ENCODE measurements at places on chromosomes 2 and 18.
A peak's percentile ranks its signal among the peaks of the same experiment; 100 is the strongest.

GRCh38 chr18:9706081-9706935 lies 1.8 kb upstream of the RAB31 start:
- peak; percentile 30 for DNase-seq

- no peak for DNase-seq
Measured at GRCh38 chr18:48676346-48676745, 137.5 kb downstream of the CTIF start.

DNA sequence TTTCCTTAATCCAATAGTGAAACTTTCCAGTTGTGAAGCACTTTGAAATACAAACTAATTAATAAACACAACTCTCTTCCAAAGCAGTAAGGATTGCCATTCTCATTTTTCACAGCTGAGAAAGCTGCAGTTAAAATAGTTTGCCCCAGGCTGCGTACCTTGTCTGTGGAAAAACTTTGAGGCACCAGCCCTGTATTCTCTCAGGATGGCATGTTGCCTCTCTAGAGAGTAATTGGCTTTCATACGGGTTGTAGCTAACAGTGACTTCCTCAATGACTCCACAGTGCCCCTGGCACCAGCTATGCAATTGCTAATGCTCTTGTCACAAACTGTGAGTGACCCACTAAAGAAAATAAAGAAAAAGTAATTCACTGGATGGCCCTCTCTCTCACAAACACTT lies 345.7 kb downstream of the MTX2 start:
- no peak for DNase-seq

- no peak for DNase-seq
Measured at GRCh38 chr2:26583381-26583911, 57.7 kb downstream of the CIB4 start.

GRCh38 chr2:30679426-30680088 lies 127.7 kb downstream of the CAPN13 start:
- no peak for DNase-seq

GRCh38 chr2:226860087-226860486 lies 24.2 kb downstream of the RHBDD1 start:
- no peak for DNase-seq

- no peak for DNase-seq
Measured at GRCh38 chr2:99621774-99622173, 132.0 kb upstream of the REV1 start.

DNA sequence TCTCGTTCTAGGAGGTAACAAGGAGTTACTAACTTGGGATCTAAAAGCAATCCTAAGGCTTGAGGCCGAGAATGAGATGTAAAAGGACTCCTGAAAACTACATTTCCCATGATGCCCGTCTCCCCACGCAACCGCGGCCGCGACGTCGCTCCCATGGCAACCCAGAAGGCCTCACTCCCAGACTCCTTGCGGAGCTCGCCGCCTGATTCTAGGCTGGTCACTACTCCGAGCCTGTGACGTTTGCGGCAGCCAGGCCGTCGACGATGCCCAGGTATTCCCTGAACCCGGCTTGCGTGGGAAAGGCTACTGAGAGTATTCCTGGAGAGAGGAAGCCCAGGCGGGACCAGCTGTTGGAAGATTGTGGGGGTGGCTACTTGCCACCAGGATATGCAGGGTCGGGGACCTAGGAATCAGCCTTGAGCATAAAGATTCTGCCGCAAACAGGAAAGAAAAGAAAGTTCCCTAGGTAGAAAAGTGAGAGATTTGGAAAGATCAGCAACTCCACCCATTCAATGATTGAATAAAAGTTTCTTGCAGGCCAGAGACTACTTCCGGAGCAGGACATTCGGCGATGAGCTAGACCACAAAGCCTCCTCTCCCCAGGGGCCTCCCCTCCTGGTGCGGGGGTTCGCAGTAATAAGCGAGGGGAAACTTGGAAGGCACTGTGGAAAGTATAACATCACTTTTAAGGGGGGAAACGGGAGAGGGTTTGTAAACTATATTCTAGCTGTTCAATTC lies at the start of gene DYNC2LI1:
TSS of gene DYNC2LI1 (plus strand) at position 164 of the 738 bp plus-strand sequence. CDS start at position 264, 100 bp downstream.
- peak; percentile 66 for DNase-seq

DNA sequence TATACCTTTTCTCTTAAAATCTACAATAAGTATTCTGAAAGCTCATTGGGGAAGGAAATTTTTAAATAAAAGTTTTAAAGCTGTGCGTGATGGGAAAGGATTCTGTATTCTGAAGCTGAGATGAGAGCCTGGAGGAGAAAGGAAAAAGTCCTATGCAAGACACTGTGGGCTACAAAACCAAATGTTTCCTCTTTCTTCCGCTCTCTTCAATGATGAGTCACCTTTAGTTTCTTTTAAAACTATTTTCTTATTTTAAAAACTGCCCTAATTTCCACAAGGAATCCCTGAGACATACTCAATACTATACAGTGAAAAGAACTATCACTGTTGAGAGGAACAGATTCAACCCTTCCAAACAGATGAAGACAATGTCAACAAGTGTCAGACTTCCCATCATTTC lies 87.4 kb downstream of the INO80D start:
- DNase-seq, result no peak

DNA sequence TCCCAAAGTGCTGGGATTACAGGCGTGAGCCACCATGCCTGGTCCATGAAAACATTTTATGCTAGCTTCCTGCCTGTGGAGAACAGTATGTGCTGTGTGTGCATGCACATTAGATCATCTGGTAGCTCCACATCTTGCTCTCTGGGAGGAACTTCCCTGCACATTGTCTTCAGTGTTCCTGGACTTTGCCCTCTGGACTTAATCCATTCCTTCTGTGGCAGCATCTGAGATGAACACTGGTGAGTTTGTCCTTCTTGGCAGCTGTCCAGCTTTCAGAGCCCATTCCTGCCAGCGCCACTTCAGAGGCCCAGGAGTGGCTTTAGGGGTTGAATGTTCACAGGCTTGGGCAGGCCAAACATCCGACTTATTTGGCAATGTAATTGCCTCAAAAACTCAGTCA lies 65.2 kb downstream of the POU3F3 start:
- peak; percentile 0 for DNase-seq

DNA sequence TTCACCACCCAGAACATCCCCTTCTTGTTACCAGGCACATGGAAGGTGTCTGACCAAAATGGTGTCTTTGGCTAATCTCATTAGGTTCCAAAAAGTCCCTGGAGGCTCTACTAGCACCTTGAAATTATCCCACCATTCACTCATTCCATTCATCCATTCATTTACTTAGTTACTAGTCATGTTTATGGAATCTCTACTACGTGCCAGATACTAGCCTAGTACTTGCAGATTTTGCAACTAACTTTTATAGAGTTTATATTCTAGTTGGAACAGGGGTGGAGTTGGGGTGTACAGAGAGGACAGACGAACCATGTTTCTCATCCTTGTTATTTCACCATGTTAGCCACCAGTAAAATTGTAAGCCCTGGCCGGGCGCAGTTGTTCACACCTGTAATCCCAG lies 4.0 kb upstream of the NOP58 start:
- peak; percentile 48 for DNase-seq

- no peak for DNase-seq
Measured at GRCh38 chr18:69400976-69401225, 213 bp downstream of the DOK6 start.

DNA sequence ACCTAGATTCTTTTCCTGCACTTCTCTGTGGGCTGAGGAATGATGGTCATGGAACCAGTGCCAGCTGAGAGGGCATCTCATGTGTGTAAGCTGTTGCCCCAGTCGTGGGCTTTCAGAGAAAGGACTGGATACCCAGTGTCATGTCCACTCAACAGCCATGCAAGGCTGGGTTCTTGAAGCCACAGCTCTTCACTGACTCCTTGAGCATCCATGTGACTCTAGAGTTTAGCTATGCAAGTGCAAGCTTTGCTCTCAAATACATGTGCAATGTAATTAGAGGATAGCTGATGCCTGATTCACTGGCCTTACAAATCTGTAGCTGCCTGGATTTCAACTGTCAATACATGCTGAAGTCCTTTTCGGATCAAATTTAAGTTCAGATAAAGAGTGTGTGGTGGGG lies 46.8 kb upstream of the EML6 start:
- no peak for DNase-seq

- DNase-seq, result peak; percentile 20
Measured at GRCh38 chr2:4900242-4900641, 791.9 kb upstream of the SOX11 start.

DNA sequence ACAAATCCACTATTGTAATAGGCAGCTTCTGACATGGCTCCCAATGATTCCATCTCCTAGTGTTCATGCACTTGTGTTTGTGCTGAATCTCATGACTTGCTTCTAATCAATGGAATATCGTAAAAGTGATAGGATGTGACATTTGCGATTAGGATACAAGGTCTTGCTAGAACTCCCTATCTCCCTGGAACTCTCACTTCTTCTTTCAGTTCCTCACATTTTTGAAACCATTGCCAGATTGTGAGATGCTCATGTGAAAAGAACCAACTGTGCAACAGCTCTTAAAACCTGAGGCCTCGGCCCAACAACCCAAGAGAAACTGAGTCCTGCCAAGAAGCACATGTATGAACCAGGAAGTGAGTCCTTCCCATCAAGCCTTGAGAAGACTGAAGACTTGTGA lies 226.9 kb upstream of the DTNA start:
- no peak for DNase-seq

- DNase-seq, result no peak
Measured at GRCh38 chr2:7884338-7884737, 797.5 kb upstream of the ID2 start.

DNA sequence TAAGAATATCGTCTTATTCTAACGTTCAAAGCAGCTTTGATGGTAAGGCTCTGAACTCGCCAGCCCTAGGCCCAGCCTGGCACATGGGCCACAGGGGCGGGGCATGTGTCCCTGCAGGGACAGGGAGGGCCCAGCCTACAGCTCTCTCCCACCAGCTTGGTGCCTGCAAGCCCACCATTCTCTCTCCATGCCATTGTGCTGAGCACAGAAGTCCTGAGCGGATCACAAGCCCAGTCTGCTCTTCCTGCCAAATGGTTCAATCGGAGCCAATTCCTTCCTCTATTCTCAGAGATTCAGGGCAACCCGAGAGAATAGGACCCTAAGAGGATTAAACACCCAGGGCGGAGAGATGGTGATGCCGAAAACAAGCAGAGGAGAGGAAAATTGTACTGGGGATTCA lies 50.3 kb upstream of the APCDD1 start:
- DNase-seq, result no peak

DNA sequence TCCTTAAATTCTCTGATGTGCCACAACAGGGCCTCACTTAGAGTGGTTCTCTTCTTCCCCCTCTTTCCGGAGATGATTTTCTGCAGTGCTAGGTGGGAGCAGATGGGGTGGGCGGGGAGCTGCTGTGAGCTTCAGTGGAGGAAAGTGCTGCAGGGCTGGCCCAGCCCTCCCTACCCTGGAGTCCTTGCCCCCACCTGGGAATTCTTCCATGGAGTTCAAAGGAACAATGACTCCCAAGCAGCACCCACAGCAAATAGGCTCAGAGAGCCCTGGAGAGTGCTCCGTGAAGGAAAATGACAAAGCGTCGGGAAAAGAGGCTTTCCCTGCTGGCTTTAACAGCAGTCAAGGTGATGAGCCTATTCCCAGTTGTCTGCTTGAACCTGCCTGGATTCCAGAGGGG lies 28.8 kb downstream of the LOXHD1 start:
- DNase-seq, result no peak
